Central memory CD8-positive, alpha-beta T cell (primary cell): ENCODE measurements at places on chromosomes 11 and 22.

GRCh38 chr11:63914896-63915691 lies 1.9 kb downstream of the RCOR2 start:
- no peak for DNase-seq

- no peak for DNase-seq
Measured at GRCh38 chr11:98456308-98456680, 564.5 kb upstream of the CNTN5 start.

DNA sequence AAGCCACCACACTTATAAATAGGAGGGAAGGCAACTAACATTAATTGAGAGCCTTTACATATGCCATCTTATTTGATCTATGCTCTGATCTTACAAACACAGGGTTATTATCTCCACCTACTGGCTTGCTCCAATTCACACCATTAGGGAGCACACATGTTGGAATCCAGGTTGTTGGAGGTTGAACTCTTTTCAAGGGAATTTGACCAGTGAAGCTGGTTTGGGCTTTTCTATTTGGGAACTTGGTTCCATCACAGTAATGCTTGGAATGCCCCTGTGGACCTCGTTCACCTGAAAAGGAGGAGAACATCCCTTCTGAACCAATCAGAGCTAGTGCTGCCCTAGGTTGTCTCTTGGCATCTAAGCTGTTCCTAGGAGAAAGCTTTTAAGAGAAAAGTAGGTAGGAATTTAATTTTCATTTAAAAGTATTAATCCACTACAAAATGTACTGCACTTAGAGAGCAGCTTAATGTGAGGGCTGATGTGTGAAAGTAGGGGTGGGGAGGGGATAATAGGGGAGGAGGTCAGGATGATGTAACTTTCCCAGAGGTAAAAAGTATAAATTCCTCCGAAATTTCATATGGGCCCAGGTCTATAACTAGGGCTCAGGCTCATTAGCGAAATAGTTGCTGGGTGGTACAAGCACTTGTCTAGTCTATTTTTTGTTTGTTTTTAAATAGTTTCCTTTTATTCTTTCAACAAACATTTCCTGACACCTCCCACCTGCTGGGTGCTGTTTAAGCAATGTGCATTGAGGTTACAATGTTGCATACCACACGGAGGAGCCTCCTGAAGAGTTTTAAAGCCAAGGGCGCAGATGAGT lies 7.6 kb upstream of the MICAL2 start:
- no peak for DNase-seq

- no peak for DNase-seq
Measured at GRCh38 chr11:92841719-92842118, 127.7 kb upstream of the MTNR1B start.

DNA sequence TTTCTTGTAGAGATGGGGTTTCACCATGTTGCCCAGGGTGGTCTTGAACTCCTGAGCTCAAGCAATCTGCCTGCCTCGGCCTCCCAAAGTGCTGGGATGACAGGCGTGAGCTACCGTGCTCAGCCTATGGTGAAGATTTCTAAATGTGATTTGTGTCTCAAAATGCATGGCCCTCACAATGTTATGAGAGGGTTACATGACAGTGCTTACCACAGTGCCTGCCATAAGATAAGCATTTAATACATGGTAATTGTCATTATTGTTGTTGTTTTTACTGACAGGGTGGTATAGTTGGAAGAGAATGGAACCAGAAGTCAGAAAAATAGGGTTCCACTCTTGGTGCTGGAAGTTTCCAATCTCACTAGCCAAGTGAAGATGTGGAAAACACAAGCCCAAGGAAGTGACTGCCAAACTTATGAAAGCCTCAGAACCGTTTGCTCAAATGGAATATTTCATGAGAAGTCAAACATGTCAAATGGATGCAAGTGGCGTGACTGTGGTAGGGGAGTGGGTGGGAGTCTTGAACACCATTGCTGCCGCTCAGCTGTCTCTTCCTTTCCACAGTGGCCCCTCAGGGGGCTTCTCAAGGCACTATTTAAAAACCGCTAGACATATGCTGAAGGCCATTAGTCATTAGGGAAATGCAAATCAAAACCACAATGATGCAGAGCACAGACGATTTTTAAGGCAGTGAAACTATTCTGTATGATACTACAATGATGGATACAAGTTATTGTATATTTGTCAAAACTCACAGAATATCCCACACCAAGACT lies 29.1 kb upstream of the LMO2 start:
- DNase-seq, result no peak

DNA sequence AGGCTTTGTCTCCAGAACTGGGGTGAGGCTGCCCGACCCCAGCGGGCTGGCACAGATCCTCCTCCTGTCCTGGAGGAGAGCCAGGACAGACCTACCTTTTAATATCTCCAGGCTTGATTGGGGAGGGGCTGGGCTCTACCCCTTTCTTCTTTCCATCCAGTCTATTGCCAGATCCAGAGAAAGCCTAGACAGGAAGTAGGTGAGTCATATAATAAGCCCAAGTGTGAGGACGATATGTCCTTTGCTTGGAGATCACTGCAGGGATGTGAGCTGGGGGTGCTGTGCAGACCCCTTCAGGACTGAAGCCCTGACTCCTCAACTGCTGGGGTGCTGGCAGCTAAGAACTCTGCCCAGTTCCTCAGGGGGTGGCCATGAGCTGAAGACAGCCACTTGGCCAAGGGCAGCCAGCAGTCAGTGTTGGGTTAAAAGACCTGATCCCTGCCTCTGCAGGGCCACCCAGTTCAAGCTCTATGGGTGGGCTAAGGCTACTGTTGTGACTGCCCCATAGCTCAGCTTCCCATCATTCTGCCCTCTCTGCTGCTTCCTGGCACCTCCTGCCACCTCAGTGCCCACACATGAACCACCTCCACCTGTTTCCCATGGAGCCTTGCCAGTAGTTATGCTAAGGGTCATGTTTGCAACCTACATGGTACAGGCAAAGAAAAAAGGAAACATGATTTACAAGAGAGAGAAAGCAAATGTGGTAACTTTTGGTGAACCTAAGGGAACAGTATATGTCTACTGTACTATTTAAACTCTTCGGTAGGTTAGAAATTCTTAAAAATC lies 8.3 kb upstream of the C22orf39 start:
- DNase-seq, result no peak

DNA sequence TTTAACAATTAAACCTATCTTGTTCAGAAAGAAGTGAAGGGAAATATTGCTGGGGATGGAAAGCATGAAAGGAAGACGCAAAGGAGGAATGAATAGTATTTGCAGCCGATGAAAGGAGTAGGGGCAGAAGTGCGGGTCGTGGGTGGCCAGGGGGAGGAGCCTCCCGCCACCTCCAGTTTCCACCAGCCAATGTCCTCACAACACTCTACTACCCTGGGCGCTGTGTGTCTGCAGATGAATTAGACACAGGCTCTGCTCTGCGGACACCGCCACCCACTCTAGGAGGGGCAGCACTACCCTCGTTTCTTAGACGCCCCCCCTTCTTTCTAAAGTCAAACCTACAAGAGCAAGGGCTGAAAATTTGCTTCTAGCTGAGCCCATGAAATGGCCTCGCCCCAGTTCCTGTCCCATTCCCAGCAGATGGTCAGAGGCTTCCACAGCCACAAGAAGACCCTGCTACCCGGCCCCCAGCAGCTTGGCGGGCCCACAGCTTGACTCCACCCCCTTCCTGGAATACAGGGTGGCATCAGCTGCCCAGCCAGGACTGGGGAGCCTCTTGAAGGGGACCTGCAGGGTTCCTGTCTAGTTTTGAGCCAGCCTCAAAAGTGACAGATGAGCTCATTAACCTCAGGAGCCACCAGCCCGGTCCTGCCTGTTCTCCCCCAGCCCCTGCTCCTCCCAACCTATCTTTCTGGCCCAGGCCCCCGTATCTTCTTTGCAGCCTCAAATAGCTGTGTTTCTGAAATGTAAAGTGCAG lies 268.1 kb downstream of the BUD13 start:
- no peak for DNase-seq
